NCI-H82 (cell line): ENCODE measurements at places on chromosomes 12 and 14.

- DNase-seq, result no peak
Measured at GRCh38 chr12:52308806-52309425, 12.3 kb downstream of the KRT83 start.

- peak; percentile 19 for DNase-seq
Measured at GRCh38 chr12:108793756-108794441, 62.6 kb upstream of the CORO1C start.

- no peak for DNase-seq
Measured at GRCh38 chr14:77025744-77026165, 2.8 kb downstream of the IRF2BPL start.

GRCh38 chr12:105396983-105397382 lies 66.5 kb downstream of the C12orf75 start:
- no peak for DNase-seq

DNA sequence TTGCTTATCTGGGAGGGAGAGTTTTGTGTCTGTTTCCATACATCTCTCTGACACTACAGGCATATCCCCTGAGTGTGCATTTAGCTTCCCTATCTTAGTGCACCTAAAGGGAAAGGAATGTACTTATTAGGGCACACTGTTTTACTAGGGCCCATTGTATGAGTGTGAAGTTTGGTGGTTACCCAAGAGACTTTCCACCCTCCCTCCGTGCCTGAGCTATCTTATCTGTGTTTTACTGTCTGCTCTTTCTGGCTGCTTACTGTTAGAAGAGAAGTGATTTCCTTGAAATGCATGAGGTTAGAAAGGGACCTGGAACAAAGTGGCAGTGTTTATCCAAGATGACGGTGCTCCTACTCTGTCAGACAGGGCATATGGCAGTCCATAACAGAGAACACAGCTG lies 8.5 kb upstream of the SVOP start:
- no peak for DNase-seq

DNA sequence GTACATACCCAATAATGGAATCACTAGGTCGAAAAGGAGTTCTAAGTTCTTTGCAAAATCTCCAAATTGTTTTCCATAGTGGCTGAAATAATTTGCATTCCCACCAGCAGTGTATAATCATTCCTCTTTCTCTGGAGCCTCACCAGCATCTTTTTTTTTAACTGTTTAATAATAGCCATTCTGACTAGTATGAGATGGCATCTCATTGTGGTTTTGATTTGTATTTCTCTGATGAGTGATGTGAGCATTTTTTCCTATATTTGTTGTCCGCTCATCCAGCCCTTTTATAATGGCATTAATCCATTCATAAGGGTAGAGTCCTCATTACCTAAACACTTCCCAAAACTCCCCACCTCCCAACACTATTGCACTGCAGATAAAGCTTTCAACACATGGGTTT lies 278.3 kb downstream of the SEC23A start:
- DNase-seq, result no peak

GRCh38 chr14:72682188-72682587 lies 211.7 kb downstream of the DPF3 start:
- no peak for DNase-seq

DNA sequence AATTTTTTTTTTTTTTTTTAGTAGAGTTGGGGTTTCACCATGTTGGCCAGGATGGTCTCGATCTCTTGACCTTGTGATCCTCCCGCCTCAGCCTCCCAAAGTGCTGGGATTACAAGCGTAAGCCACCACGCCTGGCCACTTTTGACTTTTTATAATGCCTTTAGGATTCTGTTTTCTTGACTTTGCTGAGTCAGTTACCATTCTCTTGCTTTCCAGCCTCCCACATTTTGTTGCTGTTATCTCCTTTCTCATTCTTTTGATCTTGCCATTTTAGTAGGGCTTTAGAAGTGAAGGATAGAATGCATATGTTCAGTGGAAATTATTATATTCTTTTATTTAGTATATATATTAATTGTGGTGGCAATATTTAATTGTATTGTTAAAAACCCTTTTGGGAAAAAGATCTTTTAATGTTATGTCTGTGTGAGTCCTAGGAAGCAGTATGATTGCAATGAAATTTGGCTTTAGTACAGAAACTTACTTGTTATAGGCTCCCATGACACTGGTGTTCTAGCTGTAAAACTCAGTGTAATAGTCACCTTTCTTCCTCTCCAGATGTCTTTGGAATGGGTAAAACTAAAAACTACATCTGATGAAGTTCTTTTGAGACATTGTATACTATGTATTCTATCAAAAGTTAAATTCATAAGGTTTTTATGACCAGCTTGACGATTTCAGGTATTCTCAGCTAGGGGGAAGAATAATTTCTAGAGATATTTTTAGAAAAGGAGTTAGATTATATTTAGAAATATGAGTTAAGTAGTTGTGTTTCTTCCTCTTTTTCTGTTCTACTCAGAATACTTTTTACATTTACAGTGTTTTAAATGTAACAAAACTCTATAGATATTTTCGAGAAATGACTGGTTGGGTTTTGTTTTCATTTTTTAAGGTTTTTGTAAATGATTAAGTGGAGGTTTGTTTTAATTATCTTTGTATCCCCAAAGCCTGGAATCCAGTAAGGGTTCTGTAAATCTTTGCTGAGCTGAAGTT lies 74.7 kb downstream of the APAF1 start:
- no peak for DNase-seq

- peak; percentile 87 for DNase-seq
Measured at GRCh38 chr12:56151672-56152131, 685 bp upstream of the MYL6B start.

DNA sequence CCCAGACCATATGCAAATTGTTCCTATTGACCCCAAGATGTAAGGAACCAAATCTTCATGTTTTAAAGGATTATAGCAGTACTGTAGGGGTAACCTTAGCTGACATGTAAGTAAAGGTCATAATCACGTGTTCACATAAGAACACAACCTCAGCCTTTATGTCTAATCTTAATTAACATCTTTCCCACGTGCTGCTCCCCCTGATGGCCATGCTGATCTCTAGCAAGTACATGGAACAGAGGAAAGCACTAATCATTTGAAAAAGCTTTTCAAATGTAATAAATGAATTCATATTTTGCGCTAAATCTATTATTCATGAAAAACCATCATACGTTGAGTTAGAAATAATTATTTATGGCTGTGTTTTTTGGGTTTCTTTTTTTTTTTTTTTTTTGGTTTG lies 30.5 kb upstream of the ITPR2 start:
- peak; percentile 50 for DNase-seq

- DNase-seq, result no peak
Measured at GRCh38 chr12:69508621-69509020, 38.4 kb downstream of the FRS2 start.

GRCh38 chr12:14937689-14938088 lies 648 bp downstream of the ERP27 start:
- DNase-seq, result peak; percentile 66

- DNase-seq, result no peak
Measured at GRCh38 chr14:102822311-102822863, 45.1 kb downstream of the TRAF3 start.

DNA sequence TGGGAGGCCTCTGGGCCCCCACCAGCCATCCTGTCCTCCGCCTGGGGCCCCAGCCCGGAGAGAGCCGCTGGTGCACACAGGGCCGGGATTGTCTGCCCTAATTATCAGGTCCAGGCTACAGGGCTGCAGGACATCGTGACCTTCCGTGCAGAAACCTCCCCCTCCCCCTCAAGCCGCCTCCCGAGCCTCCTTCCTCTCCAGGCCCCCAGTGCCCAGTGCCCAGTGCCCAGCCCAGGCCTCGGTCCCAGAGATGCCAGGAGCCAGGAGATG lies 729 bp upstream of the GAPDH start:
- no peak for DNase-seq

- DNase-seq, result no peak
Measured at GRCh38 chr12:32574585-32574984, 104.5 kb upstream of the DNM1L start.

DNA sequence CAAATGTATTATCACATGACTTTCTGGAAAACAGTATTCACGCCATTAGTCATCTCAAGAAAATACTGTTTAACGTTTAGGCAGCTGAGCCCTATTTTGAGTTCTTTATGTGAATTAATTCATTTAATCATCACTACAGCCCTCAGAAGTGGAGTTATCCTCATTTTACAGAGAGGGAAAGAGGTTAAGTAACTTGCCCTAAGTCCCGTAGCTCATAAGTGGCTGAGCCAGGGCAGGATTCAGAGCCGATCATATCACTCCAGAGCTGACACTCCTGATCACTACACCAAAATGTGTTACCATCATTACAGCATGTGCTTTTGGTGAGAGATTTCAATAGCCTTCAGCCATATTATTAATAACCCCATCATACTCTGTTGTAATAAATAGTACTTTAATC lies 210.6 kb downstream of the FBXL14 start:
- no peak for DNase-seq

GRCh38 chr12:108816652-108817335 lies 40.6 kb downstream of the SSH1 start:
- DNase-seq, result no peak

DNA sequence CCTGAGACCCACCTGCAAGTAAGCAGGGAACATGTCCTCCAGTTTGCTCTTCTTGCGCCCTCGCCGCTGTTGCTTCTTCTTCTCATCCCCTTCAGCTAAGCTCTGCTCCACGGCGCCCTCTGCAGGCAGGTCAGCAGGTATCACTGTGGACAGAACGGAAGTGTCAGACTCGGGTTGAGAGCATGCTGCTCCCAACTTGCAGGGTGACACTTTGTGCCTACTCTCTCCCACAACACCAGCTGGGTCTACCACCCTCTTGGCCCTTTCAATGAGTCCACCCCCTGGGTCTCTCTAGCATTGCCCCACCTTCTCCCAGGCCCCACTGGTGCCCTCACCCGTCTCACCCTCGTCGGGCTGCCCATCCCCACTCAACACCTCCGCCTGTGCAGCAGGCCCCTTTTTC lies 16.7 kb downstream of the KMT2D start:
- DNase-seq, result peak; percentile 82

- DNase-seq, result no peak
Measured at GRCh38 chr12:101925361-101925760, 48.0 kb downstream of the DRAM1 start.

DNA sequence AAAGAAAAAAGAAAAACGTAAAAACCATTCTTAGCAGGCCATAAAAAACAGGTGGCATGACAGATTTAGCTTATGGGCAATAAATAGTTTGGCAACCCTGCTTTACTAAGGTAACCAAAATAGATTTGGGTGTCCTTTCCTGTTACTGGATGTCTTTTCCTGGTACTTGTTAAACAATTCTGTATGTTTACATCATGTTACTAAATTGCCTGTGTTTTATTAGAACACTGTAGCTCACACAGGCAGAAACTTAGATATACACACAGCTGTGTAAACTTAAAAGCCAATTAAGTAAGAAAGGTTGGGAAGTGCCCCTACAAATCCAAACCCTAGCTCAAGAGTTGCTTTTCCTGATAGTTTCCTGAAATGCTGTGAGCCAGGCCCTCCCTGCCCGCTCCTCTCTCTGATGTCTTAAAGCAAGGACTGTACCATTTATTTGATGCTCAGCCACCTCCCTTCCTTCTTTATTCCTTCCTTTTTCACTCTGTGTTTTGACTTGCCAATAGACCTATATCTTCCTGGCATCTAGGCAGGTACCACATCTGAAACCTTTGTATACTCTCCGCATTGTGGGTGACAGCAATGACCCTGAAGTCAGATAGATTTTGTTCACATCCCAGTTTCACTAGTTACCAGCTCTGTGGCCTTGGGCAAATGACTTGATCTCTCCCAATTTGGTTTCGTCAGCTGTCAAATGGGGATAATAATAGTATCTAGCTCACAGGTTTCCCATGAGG lies 3.7 kb upstream of the CAMKK2 start:
- DNase-seq, result no peak

GRCh38 chr14:69289811-69290520 lies 30.0 kb downstream of the GALNT16 start:
- DNase-seq, result no peak

- DNase-seq, result no peak
Measured at GRCh38 chr14:102508774-102509745, 516 bp downstream of the ANKRD9 start.

GRCh38 chr12:107801150-107801549 lies 26.6 kb downstream of the ASCL4 start:
- DNase-seq, result no peak

DNA sequence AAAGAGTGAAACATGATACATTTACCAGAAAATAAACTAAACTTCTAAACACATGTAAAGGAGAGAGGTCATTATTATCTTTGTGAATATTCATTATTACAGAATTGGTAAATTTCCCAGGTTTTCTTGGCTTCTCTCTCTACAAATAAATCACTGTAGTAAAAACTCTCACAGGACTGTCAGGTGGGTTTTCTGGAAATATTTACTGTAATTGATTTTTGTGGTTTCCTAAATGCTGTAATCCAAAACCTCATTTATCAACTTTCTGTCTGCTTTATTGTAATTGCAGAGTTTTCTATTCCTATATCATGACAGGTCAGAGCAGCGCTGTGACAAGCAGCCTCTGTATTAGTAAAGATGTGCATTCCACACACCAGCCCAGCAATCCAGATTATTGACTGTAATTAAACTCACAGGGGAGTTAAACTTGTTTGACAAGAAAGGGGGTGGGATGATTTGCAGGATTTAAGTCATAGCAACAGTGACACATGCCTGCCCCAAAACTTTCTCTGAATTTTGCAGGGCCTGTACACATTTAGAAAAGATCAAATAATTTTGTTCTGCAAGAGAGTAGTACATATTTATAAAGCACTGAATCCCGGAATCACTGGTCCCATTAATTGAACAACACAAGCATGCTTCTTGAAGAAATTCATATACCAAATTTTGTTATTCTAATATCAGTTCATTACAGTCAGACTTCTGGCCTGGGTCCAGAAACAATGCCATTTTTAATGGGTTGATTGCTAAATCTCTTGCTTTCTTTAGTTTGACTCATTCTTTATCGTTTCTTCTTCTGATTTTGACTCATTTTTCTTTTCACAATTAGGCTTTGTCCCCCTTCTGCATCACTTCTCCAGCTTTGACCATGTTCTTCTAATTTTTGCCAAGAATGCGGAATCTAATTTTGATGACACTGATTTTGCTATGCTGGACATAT lies 42.2 kb downstream of the PTPRO start:
- DNase-seq, result peak; percentile 21

DNA sequence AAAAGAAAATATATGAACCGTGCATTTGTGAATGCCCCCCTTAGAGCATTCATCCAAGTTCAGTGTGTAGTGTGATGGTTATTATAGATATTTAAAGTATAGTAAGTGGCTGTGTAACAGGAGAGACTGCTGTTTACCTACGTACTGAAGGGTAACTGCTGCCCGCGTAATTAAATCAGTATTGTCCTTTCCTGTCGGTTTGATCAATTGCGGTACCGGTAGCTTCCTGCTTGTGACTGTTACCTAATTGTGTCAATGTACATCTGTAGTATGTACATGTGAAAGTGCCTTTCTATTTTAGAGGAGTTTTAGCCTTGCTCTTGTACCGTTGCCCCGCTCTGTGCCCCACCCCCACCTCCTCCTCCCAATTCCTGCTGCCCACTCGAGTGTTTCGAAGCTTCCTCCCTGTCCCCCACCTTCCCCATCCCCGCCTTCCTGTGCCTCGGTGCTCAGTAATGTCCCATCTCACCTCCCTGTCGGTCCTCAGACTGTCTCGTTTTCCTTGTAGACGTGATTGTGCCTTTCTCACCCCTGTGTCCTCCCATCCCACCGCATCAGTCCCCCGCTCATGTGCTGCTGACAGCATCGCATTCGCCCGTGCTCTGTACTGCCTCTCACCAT lies 75.0 kb downstream of the KICS2 start:
- no peak for DNase-seq
